ENCODE measurements at places on chromosomes 1 and 21. TPM values are rescaled to one million over a fixed set of nuclear protein-coding genes. Genes with fewer than 3 reads are reported as not detected.

The AGT gene
- total RNA-seq = not detected

The PODN gene
- 0.24 TPM for total RNA-seq

The FPGT gene
- 9.0 TPM for total RNA-seq

The SYNC gene
- total RNA-seq = 17.6 TPM

The IKBKE gene
- total RNA-seq = 14.7 TPM

The KCNJ10 gene
- not detected for total RNA-seq

The VANGL2 gene
- total RNA-seq = 1.1 TPM

The ERRFI1 gene
- total RNA-seq = 63.0 TPM

All from glomerular endothelial cell (primary cell).